ENCODE measurements at places on chromosomes 5 and 9.

DNA sequence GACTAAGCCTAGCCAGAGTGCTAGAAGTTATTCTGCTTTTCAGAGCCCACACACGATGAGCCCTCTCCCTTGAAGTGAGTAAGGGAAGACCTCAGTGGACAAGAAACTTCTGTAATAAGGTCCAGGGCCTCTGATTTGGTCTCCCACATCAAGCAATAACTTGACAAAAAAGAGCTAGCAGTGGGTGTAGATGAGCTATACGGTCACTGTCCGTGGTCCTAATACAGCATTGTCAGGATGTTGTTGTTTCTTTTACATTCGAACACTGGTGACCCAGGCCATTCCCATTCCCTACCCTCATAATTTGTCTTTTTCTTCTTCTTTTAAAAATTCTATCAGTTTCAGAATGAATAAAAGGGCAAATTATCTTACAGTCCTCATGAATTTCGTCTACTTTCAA is 5.2 kb downstream of the PCSK1 start:
- DNase-seq = peak; percentile 14

DNA sequence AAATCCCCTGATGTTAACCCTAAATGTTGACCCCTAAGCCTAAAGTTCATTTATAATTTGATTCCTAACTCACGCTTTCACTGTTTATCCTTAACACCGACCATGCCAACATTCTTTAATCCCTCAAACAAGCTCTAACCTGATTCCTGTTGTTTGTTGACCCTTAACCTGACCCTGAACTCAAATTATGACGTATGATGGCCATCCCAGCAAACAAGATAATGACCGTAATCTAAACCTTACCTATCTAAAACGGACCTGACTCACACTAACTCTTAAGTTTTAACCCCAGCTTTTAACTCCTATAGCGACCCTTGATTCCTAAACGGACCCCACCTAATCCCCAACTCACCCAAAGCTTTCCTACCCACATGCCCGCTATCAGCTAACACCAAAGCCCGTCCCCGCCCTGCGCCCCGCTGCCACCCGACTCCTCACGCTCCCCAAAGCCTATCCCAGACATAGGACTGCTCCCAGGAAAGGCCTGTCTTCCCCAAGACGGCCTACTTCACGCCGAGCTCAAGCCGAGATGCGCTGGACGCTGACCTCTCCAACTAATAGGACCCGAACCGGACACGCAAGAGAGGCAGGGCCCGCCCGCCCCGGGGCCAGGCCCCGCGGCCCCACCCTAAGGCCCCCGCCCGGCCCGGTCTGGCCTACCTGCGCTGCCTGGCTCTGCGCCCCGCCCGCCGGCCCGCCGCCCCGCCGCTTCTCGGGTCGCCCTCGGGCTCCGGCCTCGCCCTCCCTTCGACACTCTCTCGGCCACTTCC is 395 bp downstream of the TLN1 start:
- DNase-seq = no peak

- DNase-seq = no peak
These were observed 271.0 kb upstream of the RIOK2 start for GRCh38 chr5:97454015-97454414.

DNA sequence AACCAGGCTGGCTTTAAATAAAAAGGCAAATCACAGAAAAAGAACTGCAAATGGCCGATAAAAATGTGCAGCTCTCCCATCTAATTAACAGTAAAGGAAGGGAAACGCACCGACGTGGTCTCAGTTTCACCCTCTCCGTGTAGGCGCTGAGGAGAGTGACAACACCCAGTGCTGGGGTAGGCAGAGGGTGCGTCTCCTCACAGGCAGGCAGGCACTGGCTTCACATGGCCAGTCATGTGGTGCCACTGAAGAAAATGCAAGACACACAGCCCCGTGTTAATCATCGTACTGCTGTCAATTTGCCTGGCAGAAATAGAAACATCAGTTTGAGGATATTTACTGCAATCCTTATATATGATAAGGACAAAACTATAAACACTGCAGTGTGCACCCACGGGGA is 178.4 kb downstream of the FANCC start:
- DNase-seq = no peak

GRCh38 chr5:179229331-179229831 is 115.9 kb downstream of the ADAMTS2 start:
- no peak for DNase-seq

DNA sequence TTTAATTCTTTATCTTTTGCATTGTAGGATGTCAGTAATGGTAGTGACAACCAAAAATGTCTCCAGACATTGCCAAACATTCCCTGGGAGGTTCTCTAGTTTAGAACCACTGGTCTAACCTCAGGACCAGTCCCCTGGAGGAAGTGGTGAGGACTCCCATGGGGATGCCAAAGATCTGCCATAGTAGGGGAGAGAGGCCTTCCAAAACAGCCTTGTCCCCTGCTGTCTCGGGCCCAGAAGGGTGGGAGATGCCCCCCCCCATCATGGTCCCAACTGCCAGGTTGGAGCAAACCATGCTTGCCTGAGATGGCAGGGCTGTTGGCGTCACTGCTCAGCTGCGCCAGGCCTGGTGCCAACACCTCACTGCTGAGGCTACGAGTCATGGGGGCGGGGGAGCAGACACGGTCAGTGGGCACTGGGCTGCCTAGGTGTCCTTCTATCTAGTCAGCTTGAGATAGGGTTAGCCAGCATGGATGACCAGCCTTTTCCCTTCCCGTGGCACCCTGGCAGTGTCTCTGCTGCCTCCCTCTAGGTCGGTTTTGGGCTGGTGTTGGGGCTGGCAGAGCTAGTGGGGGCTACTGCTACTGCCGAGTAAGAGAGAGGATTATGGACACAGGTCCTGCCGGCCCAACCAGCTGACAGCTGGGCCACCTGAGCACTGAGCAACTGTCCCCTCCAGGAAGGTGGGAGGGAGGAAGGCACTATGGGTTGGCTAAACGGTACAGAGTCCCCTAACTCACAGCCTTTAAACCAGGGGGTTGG is 8.3 kb upstream of the CXXC5 start:
- peak; percentile 28 for DNase-seq

DNA sequence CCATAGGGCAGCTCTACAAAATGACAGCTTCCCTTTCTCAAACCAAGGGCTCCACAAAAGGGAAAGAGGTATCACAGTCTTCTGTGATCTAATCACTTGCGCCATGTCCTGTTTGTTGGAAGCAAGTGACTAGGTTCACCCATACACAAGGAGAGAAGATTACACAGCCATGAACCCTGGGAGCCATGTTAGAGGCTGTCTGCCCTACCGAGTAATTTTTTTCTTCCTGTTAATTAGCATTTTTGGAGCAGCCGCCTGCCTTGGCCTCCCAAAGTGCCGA is 33.2 kb upstream of the GOLPH3 start:
- no peak for DNase-seq

- DNase-seq = no peak
These were observed 116.2 kb upstream of the TBCA start for GRCh38 chr5:77892061-77893010.

GRCh38 chr5:137296213-137296781 is 202.8 kb downstream of the SPOCK1 start:
- DNase-seq = no peak

DNA sequence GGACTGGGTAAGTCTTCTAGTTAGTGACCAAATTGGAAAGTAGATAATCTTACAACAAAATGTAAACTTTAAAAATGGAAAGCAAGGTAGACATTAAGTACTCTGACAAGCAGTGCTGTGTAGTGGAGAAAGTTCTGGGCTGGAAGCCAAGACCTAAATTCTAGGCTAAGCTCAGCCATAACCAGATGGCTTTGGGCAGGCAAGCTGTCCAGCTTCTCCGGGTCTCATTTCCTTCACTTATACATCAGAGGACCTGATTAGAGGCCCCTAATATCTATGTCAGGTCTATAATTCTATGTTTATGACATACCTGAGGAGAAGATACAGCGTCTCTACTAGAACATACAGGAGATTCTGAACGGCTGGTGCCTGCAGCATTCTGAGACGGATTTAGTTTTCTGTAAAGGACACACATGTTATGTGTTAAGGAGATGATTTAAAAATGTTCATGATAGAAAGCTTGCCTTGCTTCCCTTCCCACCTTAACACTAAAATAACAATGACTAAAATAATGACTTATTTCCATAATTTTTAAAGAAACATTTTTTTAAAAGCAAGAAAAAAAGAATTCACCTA is 61.2 kb downstream of the ELL2 start:
- DNase-seq = peak; percentile 77

- DNase-seq = no peak
These were observed 616 bp upstream of the TSPAN17 start for GRCh38 chr5:176646707-176647029.

GRCh38 chr5:142826741-142827492 is 56.7 kb downstream of the ARHGAP26 start:
- DNase-seq = peak; percentile 72

DNA sequence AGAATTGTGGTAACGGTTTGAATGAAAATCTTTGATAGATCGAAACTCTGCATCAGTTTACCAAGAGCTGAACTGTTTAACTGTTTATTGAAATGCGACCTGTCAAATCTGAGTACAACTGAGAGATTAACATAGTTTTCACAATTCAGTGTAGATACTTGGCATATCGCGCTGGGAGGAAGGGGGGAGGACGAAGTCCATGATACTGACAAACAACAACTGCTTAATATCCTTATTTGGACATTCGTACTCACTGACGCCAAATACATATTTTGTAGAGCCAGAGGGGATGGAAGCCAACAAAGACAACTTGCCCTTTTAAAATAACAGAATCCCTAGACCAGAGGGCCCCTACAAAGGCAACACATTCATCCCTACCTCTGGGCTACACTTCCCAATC is 93.2 kb downstream of the GLIS3 start:
- no peak for DNase-seq

GRCh38 chr5:156824800-156825199 is 25.3 kb upstream of the PPP1R2B start:
- DNase-seq = peak; percentile 51

GRCh38 chr5:140275837-140276236 is 27.1 kb downstream of the PFDN1 start:
- no peak for DNase-seq

DNA sequence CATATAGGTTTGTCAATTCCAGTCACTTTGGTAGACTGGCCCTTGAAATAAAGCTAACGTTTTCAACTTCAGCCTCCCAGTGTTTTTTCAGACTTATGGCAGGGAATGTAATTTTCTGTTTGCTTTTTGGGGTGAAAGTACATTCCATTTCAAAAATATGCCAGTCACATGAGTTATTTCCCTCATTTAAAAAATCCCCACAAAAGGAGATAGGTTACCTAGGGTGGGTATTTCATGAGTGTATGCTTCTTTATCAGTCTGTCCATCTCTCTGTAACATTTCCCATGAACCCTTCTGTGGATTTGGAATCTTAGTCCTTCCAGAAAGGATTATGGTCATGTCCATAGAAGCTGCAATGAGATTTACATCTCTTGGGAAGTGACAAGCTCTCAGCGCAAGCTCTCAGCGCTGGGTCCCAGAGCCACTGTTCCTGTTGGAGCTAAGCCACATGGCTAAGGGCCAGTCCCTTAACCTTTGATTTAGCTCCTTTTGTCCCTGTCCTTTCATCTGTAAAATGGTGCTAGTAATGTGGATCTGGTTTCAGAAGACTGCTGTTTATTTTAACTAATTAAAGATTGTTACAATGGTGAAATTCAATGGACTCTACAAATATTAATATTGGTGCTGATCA is 294.9 kb downstream of the NR3C1 start:
- no peak for DNase-seq

DNA sequence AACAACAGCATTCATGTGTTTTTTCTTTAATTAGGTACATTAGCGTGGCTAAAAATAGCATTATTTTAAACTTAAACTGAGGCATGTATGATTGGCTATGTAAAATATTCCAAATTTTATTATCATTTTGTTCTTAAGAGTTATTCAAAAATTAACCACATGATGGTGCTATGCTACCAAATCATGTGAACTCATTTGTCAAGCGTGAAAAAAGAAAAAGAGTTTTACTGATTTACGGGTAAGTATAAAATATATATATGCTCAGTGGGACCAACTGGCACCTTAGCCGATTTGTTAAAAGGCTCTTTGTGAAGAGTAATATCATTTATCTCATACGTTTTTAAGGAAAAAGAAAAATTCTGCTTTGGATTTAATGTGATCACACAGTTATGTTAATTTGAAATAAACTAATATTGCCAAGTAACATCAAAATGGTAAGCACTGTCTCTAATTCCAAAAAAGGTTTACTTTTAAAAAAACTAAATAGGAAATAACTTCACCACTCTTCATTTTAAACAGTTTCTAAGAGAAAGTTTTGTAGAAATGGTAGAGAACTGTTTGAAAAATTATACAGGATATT is 1042.3 kb downstream of the CDH12 start:
- DNase-seq = no peak

- DNase-seq = no peak
These were observed 4.5 kb downstream of the CAMK2A start for GRCh38 chr5:150285114-150285513.

GRCh38 chr9:89461265-89461664 is 36.6 kb downstream of the SEMA4D start:
- peak; percentile 46 for DNase-seq

DNA sequence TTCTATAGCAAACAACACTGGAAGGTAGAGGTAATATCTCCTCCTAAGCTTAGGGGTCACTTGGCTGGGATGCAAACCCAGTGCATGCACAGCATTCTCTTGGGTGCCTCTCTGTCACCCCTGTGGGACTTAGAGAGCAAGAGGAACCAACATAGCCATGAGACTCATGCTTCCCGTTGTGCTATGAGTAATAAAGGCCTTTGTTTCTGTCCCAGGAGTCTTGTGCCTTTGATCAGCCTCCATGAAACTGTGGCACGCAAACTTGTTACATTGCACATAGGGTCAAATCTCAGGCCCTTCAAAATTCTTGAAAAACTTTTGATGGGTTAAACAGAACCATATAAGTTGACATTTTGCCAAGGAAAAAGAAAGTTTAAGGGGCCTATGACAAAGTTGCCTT is 272.8 kb downstream of the TAF11L14 start:
- DNase-seq = no peak

DNA sequence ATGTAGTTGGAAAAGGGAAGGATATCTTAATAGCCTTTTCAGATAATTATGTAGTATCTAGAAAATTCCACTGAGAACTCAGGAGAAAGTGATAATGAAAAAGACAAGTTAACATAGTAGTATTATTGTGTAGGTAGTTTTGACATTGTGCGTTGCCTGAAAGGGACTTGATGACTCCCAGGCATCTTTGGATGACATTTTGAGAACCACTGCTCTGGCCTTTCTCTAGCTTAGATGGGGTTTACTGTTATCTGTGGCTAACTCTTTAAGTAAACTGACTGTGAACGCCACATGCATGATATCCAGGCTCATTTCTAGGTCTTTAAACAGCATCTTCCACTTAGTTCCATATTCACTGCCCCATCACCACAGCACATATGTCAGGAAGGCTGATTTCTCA is 14.4 kb upstream of the FYB1 start:
- no peak for DNase-seq

DNA sequence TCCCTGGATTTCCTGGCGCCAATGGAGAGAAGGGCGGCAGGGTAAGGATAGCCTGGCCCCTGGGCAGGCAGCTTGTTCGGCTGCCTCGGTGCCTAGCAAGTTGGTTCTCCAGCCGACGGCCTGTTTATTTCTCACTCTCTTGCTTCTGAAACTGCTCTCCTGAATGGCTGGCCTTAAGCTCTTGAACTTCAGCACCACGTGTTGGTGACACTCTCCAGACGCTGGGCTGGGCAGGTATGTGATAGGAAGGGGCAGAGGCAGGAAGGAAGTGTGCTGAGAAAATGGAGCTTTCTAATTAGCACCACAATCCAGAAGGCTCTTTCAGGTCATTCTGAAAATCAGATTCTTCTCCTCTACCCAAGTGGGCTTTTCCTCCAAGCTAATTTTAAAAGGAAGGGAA is 91.4 kb upstream of the FCN2 start:
- no peak for DNase-seq

- DNase-seq = peak; percentile 44
These were observed 357.8 kb upstream of the RGMB start for GRCh38 chr5:98415663-98416062.
